Pulmonary artery endothelial cell (primary cell): ENCODE measurements at places on chromosomes 11 and 22. TPM values are rescaled to one million over a fixed set of nuclear protein-coding genes. Genes with fewer than 3 reads are reported as not detected.

DNA sequence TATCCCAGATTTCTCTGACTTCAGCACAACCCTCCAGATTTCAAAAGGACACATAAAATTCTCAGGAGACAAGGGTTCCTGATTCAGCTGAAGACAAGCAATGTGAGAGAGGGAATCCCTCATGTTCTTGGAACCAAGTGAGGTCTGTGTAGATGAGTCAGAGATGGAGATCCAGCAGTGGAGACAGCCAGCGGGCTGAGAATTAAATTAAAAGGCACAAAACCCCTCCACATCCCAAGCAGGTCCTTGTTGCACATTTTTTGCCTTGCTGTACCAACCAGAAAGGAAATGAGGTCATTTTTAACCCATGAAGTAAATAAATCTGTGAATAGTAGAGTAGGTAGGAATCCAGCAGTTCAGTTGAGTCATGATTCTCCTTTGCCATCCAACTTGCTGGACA is 9.7 kb downstream of the MTNR1B start:
- DNase-seq, result no peak

DNA sequence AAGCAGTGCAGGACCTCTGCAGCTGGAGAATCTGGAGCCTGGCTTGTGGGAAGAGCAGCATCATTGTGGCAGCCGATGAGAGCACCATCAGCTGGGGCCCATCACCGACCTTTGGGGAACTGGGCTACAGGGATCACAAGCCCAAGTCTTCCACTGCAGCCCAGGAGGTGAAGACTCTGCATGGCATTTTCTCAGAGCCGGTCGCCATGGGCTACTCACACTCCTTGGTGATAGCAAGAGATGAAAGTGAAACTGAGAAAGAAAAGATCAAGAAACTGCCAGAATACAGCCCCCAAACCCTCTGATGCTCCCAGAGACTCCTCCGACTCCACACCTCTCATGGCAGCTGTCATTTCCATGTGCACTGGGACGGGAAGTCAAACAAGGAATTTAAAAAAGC is 35.6 kb downstream of the ASRGL1 start:
- DNase-seq, result no peak

DNA sequence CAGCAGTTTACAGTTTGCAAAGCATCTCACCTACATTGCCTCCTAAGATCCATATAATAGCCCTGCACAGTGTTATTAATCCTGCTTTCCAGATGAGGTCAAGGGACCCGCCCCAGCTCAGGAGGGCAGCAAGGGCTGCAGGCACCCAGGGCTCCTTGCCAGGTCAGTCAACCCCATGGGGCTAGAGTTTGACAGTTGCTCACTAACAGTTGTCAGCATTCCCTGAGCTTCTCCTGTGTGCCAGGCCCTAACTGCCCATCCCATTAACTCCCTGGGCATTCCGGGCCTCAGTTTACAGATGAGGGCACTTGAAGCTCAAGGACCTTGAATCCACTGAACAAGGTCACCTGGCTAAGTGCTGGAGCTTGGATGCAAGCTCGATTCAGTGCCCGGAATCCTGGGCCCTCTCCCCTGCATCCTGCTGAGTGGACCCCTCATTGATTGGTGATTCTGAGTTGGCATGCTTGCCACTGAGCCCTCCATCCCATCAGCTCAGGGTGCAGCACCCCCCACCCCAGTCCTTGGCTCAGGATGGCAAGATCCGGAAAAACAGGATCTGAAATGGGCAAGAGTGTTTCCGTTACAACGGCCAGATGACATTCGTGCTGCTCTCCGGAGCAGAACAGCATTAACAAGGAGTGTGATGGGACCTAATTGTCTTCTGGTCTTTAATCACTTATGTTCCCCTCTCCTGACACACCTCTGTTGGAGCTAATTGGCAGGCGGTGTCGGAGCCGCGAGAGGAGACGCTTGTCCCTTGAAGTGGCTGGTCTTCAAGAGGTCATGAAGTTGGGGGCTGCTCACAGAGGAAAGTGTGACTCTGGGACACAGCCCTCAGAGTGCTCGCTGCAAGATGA is 87.4 kb upstream of the SHISAL1 start:
- DNase-seq, result no peak

DNA sequence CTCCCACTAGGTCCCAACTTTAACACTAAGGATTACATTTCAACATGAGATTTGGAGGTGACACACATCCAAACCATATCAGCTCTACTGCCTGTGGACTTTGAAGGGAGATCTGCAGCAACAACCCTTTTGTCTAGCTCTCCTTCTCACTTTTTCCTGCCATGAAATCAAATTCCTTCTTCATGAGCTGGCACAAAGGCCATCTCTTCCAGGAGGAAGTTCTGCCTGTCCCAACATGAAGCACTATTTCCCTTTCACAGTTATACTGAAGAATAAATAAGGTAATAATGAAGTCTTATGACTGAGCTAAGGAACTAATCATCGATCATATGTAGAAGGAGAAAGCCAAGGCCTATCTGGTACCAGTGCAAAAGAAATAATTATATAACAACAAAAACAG is 253.5 kb upstream of the TENM4 start:
- no peak for DNase-seq

Gene UCP3
- 0.21 and 0.26 TPM in 2 replicates for total RNA-seq
